NCI-H2227 treated with DMSO at 0.1 percent for 48 hours (cell line): ENCODE measurements at places on chromosomes 7 and 10.

GRCh38 chr7:71518880-71519279, 386.9 kb downstream of the GALNT17 start:
- no peak for DNase-seq

DNA sequence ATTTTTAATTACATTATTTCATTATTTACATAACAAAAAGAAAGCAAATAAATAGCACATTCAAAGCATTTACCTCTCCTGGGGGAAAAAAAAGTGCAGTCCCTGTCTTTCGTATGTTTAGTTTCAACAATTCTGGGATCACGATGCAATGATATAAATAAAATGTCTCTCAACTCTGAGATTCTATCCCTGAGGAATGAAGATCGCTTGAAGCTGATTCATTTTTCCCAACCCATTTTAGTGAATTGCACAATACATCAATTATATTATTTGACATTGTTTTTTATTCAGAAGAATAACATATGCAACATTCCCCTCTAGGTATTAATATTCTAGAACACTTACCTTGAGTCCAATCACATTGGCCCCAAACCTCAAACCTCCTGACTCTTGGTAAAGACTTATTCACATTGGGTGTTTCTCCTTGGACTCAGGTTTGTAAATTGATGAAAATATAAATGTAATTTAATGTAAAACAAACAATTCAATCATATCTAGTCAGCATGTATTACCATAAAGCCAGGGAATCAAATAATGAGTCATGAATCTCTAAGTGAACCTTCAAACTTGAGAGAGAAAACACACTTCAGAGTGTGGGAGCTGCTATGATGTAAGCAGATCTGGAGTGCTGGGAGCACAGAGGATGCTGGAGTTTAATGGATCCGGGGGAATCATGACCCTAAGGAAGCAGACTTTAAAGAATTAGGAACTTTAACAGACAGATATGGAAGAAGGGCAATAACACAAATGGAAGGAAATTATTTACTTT, 5.3 kb upstream of the SCIN start:
- DNase-seq, result no peak

- no peak for DNase-seq
Measured at GRCh38 chr10:60350400-60350799, 39.3 kb downstream of the ANK3 start.

DNA sequence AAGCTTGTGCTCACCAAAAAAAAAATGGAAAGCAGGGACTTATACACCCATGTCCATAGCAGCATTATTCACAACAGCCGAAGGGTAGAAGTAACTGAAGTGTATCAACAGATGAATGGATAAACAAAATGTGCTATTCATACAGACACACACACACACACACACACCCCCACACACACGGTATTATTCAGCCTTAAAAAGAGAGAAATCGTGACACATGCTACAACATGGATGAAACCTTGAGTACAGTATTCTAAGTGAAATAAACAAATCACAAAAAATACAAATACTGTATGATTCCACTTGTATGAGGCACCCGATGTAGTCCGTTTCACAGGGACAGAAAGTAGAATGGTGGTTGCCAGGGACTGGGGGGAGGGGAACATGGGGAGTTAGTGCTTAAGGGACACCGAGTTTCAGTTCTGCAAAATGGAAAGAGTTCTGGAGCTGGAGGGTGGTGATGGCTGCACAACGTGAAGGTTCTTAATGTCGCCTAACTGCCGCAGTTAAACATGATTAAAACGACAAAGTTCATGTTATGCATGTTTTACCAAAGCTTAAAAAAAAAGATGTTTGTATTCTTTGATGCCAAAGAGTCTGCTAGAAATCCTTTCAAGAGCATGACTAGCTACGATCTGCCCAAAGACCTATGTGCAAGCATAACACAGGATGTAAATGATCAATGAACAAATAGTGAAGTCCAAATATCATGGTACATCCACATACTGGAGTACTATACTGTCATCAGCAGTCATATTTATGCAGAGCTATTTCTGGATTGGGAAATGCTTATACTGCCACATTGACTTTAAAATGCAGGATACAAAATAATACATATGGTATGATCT, 7.2 kb downstream of the TNS3 start:
- DNase-seq, result no peak

- DNase-seq, result no peak
Measured at GRCh38 chr10:1706711-1707110, 30.6 kb downstream of the ADARB2 start.

DNA sequence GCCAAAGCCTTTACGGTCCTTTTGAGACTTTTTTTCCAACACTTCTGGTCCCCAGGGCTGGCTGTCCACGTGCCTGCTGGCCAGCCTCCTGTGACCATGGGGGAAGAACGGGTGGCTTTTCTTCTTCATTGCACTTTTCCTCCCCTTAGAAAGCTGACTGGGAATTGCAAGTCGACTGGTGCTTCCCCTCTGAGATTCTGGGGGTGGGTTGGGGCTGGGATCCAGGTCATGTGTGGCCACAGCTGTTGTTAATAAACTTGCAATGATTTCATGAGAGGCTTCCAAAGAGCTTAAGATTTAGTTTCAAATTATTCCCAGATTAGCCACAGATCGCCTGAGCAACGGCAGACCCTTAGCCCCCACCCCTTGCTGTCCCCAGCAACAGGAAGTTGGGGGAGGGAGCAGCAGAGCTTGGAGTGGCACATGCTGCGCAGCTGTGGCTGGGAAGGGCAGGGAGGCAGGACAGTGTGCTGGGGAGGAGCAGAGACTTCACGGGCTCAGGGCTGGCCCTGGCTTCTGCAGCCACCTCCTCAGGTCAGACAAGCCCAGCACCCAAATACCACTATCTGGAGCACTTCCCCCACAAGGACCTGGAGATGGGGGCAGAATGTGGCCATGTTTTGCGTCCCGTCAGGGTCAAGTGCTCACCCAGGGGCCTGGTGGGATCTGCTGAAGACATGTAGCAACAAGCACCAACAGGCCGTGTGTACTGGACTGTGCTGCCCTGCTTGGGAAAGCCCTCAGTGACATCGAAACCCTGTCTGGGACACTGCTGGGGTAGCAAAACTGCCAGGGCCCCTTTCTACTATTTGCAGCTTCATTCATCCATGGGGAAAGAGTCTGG, 147.1 kb downstream of the RNF216 start:
- DNase-seq, result peak; percentile 29

DNA sequence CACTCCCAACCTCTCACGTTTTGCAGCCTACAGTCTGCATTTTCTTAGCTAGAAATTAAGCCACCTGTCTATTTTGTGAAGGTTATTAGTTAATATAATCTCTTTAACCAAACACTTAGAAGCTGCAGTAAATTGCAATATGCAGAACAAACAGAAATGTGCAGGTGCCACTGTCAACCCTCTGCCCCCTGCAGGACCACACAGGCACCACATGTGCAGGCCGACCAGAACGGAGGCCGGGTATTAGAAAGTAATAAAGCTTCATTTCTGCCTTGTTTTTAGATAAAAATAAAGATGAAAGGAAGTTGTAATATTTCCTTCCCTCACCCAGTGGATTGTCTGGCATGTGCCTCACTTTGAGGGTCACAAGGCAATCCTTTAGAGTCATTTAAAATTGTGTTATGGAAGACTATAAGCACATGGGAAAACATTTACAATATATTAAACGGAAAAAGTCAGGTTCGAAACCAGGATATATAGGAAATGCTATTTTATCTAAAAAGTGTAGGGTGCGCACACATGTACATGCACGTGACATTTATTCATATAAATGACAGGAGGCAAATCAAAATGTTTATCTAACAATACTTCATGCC, 158.2 kb downstream of the ARHGAP12 start:
- DNase-seq, result no peak

DNA sequence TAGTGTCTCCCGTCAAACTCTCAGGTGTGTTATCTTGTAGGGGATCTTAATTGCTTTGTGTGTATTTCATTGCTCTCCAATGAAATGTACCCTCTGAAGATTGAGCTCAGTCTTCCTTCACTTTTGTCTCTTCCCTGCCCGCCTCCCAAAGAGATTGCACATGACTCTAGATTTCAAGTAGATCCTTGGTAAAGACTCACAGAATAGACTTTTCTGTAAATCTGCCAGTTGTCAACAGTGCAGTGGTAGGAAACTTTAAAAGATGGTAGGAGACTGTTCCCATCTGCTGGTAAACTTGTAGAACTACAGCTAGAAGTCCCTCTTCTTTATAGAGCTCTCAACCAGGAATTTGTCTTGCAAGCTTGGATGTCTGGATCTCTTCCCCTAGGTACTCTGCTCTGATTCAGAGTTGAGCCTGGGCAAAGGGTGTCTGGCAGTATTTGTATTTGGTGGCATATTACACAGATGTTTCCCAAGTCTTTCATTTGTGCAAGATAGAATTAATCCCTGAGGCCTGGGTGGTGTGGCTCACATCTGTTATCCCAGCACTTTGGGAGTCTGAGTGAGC, 9.6 kb downstream of the CCL26 start:
- DNase-seq, result peak; percentile 77
